ENCODE measurements at places on chromosomes 2 and 18.
A peak's percentile ranks its signal among the peaks of the same experiment; 100 is the strongest.

GRCh38 chr2:176641436-176641835, 372.2 kb downstream of the MTX2 start:
- no peak for DNase-seq

- DNase-seq = no peak
Measured at GRCh38 chr2:60312618-60313017, 240.8 kb downstream of the BCL11A start.

DNA sequence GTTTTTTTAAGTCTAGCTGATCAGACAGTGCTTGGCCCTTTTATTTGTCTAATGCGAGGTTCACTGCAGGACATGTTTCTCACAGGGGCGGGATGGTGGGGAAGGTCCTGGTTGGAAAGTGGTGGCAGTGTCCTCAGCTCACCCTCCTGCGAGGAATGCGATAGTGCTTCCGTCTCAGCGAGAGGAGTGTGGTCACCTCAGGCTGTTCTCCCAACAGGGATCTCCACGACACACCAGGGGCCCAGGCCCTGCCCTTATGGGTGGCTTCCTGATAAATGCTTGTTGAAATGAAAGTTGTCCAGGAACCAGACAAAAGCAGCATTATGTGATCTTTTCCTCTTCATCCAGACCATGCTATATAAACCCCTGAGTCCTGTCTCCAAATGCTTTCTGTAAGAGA, 70.1 kb downstream of the BOLA3 start:
- DNase-seq = no peak

DNA sequence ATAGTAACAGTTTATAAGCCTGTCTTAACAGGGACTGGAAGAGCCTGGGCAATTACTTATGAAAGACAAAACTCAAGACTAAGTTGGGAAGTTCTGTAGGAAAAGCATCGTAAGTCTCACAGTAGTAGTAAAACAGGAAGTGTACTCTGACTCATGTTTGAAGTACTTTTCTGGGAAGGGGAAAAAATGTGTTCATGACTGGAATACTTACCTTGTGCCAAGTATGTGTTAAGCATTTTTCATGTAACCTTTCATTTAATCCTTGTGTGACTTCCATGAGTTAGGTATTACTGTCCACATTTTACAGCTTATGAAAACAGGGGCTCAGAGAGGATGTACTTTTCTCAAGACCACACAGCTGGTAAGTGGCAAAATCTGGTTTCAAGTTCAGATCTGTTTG, 13.7 kb upstream of the SKOR2 start:
- peak; percentile 68 for DNase-seq

DNA sequence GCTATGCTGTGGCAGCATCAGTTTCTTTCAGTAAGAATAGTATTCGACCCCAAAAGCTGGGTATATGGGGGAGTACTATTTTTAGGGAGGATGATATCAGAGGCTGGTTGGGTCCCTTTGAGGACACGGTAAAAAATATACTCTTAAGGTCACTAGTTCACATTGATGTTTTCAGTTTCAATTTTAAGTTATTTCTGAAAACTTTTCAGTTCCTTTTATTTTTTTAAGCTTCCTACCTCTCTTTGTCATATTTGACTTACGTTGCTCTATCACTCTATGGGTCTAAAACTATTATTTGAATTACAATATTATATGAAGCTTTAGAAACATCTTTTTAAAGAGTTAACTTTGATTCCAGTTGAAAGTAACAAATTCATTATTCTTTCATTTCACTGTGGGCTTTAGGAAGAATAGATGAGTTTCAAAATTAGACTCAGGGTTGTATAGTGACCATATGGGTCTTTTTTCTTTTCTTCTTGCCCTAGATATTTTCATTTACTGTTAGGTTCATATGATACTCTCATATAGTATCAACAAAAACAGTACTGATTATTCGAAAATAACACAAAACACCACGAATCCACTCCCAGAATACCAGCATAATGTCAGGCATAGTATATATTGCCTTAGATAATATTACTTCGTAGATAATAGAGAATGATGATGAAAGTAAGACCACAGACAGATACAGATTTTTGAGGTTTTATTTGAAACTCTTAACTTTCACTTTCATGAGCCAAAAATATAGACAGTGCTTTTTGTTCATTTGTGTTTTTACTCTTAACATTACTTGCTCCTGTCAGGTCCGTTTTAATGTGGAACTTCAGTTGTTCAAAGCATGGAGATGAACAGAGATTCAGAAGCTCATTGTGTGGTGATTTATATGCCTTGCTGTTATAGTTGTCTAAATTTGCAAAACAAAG, 9.8 kb downstream of the RMDN2 start:
- DNase-seq = no peak

DNA sequence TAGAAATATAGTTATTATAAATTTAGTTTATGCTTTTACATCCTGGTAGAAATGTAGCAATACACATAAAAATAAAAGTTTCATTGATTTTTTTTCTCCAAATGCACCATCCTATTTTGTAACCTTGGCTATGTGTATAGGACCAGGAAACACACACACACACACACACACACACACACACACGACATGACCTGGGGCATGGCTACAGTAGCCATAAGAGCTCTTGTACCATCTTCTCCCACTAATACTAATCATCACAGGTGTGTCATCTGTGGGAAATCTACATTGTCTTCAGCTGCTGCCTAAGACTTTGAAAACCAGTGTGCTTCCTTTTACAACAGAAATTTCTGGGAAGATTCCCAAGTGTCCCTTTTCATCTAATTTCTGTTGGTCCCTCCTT, 144.3 kb downstream of the MCFD2 start:
- DNase-seq = no peak

GRCh38 chr2:62229082-62229605, 33.2 kb downstream of the B3GNT2 start:
- DNase-seq = no peak

DNA sequence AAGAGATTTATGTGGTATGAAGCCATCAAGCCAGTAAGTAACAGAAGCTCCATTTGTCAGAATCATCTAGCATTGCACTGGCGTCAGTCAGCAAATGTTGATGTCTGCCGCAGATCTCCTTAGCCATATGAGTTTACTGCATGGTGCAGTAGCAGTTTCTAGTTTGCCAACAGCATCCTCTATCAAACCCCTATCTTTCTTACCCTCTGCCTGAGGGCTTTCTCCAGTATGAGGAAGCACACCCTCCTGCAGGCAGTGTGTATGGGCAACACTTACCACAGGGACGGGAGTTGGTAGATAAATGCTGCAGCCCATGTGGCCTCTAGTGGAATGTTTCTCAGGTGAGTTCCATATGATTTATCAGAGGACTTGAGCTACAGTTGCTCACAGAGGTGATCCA, 63.7 kb downstream of the EFEMP1 start:
- DNase-seq = no peak

- no peak for DNase-seq
Measured at GRCh38 chr2:45612731-45613130, 1.7 kb upstream of the SRBD1 start.

Data from HS-5 (cell line).